ENCODE measurements at places on chromosomes 5 and 9. TPM values are rescaled to one million over a fixed set of nuclear protein-coding genes. Genes with fewer than 3 reads are reported as not detected.

Gene CRB2
- total RNA-seq: 0.14 TPM

Gene HSPB3
- not detected for total RNA-seq

Gene LCN12
- 1.2 TPM for total RNA-seq

Gene P4HA2
- 33.6 TPM for total RNA-seq

Gene SREK1
- total RNA-seq: 19.0 TPM

Gene RPL35
- total RNA-seq: 3,916 TPM

Gene BRINP1
- total RNA-seq: 2.5 TPM

Gene THBS4
- total RNA-seq: 0.29 TPM

Gene ADGRD2
- not detected for total RNA-seq

Gene MUSK
- total RNA-seq: not detected

Gene FUBP3
- total RNA-seq: 22.7 TPM

Gene LECT2
- total RNA-seq: not detected

Gene KIF12
- 13.5 TPM for total RNA-seq

Gene PAPPA
- total RNA-seq: 2.5 TPM

Gene C5orf52
- total RNA-seq: not detected

Gene OTULINL
- 4.3 TPM for total RNA-seq

Gene OLFML2A
- total RNA-seq: 7.0 TPM

Gene OSMR
- 20.1 TPM for total RNA-seq

Gene EEIG1
- 3.9 TPM for total RNA-seq

Gene BRD8
- total RNA-seq: 38.2 TPM

Data from epithelial cell of proximal tubule (primary cell).